ENCODE measurements at places on chromosomes 5 and 9.

- no peak for DNase-seq
These were observed 36.3 kb upstream of the HAND1 start for GRCh38 chr5:154514331-154514730.

DNA sequence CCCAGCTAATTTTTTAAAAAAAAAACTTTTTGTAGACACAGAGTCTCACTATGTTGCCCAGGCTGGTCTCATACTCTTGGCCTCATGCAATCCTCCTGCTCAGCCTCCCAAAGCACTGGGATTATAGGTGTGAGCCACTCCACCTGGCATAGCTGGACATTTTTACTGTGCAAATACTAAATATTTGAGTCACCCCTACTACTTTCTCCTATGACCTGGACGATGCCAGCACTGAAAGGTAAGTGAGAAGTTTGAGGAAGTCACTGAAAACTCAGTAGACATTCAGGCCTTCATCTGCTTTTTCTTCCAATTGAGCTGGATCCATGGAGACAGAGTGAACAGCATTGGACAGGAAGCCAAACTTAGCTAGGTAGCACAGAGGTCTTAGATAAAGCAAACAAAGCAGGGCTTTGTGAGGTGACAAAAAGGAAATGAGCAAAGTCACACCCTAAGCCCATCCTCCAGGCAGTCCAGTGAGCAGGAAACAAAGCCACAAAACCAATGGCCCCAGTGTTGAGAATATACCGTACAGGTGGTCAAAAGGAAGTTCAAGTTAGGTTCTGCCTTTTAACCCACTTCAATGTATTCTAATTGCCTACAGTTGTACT lies 192.6 kb upstream of the RASA1 start:
- DNase-seq, result no peak

GRCh38 chr5:143031781-143032580 lies 261.8 kb downstream of the ARHGAP26 start:
- DNase-seq, result no peak

GRCh38 chr9:99505936-99506335 lies 283.9 kb downstream of the SEC61B start:
- DNase-seq, result no peak

GRCh38 chr9:75914883-75915452 lies 24.5 kb downstream of the PCSK5 start:
- no peak for DNase-seq

- DNase-seq, result no peak
These were observed 37.2 kb downstream of the DCAF12 start for GRCh38 chr9:34089311-34089710.

GRCh38 chr9:34334916-34335315 lies 5.5 kb downstream of the NUDT2 start:
- DNase-seq, result no peak

DNA sequence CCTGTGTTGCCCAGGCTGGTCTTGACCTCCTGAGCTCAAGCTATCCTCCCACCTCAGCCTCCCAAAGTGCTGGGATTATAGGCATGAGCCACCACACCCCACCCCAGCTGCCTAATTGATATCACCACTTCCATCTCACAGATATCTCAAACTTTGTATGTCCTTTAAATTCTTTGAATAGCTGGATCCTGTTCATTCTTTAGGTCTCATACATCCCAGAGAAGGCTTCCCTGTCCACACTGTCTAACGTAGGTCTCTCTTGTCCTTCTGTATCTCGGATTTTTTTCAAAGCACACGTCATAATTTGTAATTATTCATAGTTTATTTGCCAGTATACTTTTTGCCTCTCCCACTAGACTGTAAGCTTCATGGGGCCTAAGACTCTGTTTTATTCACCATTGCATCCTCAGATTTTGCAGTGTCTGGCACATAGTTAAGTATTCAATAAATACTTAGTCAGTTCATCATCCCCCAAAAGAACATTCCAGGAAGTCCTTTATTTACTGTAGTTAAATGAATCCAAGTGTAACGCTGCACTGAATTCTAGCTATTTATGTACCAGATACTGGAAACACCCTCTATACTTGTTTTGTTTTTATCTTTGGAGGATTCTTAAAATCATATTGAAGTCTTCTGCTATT lies 10.5 kb downstream of the ARSK start:
- DNase-seq, result no peak

DNA sequence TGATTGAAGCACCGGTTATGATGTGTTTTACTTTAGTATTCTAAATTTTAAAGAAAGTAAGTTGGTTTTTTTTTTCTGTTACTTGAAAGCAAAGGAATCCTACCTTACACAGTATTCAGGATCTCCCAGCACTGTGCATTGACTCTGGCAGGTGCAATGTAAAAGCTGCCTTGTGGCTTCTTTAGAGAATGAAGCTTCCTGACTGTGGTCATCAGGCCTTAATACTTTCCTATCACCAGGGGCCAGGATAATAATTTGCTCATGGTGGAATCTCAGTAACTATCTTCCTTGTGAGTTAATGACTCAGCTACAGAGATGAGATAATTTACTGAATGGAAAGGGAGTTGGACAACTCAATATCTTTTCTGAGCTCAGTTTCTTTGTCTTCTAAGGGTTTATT lies 435.5 kb upstream of the ZNF608 start:
- DNase-seq, result no peak

GRCh38 chr9:69768101-69768500 lies 8.3 kb upstream of the PTAR1 start:
- no peak for DNase-seq

DNA sequence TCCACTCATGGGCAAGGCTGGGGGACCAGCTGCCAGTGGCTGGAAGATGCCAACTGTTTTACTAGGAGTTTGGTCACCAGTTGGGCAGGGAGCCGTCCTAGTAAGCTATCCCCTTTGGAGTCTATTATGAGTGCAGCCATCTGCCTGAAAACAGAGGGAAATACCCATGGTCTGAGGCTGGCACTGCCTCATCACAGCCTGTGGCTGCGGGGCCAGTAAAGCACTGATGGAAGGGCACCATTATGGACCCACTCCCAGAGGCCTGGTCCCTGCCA lies 187.2 kb upstream of the PANK3 start:
- no peak for DNase-seq

DNA sequence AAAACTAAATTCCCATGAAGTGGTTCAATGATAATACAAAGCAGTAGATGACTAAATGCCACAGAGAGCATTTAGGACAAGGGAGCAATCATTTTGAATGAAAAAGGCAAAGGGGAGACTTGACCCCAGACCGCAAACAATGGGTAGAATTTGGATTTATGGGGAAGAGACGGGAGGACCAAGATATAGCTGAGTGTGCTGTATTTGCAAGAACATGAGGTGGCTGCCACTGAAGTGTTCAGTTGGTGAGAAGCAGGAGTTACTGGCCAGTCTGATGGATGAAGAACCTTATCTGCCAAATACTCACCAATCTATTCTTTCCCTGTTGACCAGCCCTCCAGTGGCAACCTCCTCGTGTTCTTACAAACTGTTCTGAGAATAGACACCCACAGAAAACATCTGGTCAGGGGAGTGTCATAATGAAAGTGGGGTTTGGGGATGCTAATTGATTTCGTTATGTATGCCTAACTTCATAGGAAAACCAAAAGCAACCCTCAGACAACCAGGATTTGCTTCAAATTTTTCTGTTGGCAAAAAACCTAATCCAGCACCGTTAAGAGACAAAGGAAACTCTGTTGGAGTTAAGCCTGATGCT lies 19.8 kb downstream of the TDRD7 start:
- no peak for DNase-seq

- DNase-seq, result no peak
These were observed 599 bp downstream of the KIAA1191 start for GRCh38 chr5:176360894-176361436.

- no peak for DNase-seq
These were observed 8.9 kb upstream of the NKD2 start for GRCh38 chr5:999724-1000123.

GRCh38 chr9:135378751-135379150 lies 100.8 kb upstream of the PPP1R26 start:
- no peak for DNase-seq

- DNase-seq, result no peak
These were observed 287.6 kb upstream of the MSX2 start for GRCh38 chr5:174436750-174437149.
